ENCODE measurements at places on chromosomes 12 and 14.

GRCh38 chr14:68018598-68018997 is 199.0 kb downstream of the RAD51B start:
- no peak for DNase-seq

DNA sequence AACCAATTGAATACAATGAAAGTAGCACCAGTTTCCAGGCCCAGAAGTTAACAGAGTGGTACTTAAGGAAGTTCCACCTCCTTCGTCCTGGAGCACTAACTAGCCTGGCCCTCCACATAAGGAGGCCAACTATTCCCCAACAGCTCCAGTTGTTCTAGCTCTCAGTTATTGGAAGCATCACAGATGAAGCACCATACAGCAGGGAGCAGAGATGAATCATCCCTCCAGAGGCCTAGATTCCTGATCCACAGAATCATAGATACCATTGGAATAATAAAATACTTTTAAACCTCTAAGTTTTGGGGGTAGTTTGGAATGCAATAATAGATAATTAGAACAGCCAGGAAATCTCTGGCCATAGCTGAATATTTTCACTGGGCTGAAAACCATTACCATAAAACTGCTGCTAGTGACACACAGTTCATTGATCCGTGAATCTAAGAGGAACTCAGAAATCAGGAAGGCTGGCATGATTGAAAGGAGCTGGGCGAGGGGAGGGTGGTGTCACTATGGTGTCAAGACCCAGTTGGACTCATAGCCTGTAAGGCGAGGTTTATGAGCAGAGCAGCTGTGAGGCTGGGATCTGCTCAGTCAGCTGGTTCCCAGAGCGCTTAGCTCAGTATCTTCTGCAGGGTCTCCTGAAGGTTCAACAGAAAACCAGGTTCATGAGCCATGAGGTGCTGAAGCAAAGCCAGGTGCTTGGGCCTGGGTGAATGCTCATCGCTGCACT is 371.4 kb upstream of the TMTC1 start:
- DNase-seq: peak; percentile 95

DNA sequence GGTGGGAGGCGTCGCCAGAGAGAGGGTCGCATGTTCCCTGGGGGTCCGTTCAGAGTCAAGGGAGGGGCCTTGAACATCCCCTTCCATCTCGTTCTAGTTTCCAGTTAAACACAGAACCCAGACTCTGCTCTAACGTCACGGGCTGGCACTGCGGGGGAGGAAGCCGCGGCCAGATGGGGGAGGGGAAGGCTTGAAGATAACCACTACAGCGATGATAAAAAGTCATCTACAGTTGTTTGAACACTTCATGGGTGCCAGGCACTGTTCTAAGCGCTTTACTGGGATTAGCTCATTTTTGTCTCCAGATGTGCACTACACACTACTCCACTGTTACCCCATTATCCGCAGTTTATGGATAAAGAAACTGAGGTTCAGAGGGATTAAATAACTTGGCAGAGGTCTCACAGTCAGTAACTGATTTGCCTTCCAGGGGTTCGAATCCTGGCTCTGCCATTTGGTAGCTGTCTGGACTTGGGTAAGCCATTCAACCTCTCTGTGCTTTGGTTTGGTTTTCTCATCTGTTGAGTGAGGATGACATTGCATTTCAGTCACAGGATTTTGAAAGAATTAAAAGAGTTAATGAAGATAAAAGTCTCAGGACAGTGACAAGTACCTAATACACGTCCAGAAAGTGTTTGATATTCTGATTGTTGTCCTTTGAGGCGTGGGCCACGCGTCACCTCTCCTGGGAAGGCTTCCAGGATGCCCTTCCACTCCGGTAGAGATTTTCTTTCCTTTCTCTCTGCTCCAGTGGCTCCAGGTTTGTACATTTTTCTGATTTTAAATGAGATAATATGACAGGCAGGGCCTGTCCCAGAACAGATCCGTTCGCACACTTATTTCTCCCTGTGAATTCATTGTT is 798 bp upstream of the RASAL1 start:
- no peak for DNase-seq

- no peak for DNase-seq
Observed at GRCh38 chr12:89062996-89063395, 289.3 kb downstream of the DUSP6 start.

DNA sequence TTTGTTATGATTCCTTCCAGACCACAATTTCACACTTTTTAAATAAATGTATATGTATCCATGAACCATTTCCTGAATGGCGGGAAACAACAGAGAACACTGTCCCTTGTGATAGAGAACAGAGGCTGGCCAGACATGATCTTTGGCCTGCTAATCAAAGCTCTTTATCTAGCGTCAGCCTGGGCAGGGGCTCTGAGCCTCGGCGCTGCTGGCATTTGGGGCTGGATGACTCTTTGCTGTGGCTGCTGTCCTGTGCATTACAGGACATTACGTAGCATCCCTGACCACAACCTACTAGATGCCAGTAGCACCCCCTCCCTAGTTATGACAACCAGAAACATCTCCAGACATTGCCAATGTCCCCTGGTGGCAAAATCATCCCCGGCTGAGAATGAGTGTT is 77.7 kb downstream of the DNAH10 start:
- no peak for DNase-seq

- no peak for DNase-seq
Observed at GRCh38 chr12:77559400-77560074, 271.2 kb upstream of the NAV3 start.

GRCh38 chr12:5310151-5310550 is 121.8 kb upstream of the NTF3 start:
- DNase-seq: peak; percentile 37

DNA sequence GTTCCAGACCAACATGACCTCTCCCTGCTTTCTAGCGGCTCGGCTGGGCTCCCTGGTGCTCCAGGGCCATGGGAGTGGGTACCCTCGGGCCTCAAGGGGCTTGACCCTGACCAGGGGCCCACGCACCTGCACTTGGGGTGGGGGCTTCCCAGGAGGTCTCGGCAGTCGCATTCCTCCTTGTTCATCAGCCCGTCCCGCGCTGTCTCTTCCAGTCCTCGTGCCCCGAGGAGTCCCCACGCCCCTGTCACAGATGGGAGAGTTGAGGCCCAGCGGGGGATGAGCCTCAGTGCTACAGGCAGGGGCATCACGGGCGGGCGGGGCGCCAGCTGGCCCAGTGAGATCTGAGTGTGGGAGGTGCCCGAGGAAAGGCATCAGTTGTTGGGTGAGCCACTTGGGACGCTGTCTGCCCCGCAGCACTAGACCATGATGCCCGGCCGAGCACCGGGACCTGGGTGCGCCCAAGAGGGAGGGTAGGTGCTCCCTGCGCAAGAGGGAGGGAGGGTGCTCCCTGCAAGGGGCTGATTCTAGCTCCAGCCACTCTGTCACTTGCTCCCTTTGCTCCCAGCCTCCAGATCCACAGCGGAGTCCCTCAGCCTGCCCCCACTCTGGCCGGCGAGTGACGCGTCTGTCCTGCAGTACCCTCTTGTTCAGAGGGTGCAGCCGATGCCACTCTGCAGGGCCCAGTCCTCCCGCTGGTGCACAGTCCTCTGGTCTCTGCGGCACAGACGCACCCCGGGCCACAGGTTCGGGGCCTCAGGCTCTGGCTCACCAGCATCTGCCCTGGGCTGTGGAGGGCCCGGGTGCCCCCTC is 23.8 kb downstream of the MMP17 start:
- no peak for DNase-seq

DNA sequence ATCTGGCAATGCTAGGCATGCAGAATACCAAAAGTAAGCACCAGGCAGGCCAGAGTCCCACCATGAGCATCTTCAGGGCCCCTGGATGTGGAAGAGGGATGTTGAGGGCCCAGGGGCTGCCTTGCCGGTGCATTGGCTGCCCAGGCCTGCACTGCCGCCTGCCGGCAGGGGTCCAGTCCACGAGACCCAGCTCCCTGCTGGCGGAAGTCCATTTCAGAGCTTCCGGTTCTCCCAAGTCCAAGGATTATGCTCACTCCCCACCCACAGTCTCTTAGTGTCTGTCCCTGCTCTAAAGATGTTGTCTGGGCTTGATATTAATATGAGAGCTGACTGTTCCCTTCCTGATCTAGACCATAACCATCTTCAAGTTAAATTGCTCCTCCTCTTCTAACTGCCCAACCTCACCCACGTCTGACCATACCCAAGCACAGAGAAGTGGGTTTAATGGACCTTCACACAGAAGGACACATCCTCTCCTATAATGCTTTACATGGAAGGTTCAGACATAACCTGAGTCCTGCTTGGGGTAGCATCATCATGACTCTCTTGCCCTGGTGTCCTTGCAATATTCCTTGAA is 117.4 kb downstream of the DAD1 start:
- DNase-seq: peak; percentile 63

DNA sequence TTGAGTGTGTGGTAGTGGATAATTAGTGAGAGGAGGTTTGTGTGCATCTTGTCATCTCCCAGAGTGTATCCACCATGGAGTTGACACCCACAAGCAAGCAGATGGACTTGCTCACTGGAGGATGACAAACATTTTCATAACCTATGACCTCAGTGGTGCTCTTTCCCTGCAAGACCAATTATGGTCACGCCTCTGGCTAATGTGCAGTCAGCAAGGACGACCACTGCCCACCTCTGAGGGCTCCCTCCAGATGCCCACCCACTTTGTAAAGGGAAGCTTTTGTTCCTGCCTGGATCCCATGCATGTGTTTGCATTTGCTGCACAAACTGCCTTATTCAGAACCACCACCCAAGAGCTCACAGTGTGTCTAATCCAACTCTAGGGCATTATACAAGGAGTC is 982.8 kb downstream of the TMEM121 start:
- no peak for DNase-seq

GRCh38 chr14:54116972-54117371 is 160.3 kb upstream of the BMP4 start:
- no peak for DNase-seq

- peak; percentile 13 for DNase-seq
Observed at GRCh38 chr12:74781991-74782485, 244.4 kb downstream of the ATXN7L3B start.

DNA sequence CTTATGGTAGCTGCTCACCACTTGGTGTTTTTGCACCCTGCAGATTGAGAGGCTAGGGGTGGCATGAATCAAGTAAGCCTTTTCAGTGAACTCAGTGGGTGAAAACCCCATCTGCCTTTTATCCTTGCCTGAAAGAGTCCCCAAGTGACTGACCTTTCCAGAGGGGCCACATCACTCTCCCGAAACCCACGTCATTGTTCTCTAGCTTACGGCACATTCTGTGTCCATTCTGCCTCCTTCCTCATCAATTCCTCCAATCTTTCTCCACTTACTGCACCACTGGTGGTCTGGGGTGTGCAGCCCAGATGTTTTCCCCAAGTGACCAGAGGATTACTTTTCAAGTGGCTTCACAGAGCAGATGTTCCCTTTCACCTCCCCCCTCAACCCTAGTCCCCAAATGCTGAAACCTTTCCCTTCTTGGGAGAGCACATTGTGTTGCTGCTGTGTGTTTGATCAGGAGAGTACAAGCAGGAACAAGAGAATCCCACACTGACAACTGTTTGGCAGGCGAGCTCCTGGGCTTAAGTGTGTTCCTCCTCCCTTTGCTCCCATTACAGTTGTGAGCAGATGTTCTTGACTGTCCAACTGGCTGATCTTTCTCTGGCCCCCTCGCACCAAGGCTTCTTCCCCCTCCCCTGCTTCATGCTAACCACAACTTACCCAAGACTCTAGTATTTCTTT is 138.0 kb upstream of the IGF1 start:
- no peak for DNase-seq

DNA sequence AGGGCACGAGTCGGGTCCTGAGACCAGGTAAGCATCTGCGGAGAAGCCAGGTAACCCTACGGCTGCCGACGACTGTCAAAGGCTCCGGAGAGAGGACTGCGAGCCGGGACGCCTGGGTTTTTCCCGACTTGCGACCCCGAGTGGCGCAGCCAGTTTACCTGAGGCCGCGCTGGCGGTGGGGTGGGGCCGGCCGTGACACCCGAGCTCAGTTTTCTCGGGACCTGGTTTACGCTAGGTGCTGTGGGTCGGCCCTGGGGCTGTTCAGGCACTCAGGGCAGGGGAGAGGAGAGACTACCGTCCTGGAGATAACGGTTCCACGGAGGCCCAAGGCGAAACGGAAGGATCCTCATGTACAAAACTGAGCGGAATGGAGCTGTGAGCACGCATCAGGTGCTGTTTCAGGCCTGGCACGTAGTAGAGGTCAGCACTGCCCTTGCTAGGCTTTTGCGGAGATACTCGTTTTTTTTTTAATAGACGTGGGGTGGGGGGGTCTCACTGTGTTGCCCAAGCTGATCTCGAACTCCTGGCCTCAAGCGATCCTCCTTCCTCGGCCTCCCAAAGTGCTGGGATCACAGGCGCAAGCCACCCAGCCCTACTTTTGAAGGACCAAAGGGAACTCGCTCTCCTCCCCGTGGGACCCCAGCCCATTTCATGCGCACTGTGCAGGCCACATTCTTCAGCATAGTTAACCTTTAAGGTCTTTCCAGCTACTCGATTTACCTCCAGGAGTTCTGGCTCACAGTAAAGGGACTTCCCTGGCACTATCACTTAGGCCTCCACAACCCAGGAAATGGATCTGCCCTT is 471 bp downstream of the MTRFR start:
- DNase-seq: no peak

GRCh38 chr12:107318806-107319532 is 225.6 kb upstream of the CRY1 start:
- DNase-seq: peak; percentile 51

DNA sequence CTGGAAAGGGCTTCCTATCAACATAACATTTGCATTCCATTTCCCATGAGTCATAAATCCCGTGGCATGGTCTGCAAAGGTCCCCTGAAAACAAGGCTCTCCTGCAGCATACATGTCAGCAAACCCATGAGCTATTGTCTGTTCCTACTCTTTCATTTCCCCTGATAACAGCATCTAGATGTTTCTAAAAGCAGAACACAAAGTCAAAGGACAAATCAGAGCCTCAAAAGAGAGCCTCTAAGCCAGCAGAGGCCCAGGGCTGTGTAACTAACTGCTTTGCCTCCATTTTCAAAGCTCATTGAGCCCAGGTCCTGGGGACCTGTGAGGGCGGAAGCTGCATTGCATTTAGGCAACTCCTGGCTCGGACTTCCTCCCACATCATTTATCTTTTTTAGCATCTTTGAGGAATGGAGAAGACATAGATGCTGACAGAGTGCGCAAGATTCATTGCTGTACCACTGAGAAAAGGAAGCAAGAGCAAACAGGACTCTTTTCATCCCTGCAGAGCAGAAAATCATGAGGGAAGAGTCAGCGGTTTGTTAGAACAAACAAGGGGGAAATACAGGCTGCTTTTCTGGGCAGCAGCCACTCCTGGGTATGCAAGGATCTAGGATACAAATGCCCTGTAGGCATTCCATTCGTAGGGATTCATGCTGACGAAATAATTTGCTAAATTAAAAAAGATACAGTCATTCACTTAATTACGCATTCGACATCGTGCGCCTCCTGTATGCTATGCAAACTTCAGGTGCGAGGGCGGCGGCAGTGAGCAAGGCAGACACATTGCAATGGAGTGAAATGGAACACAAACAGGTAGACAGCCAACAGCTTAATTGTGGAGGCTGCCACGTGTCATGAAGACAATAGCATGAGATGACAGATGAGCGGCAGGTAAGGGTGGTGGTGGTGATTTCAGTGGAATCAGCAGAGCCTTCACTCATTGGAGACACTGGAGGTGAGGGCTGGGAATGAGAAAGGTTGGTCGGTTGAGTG is 131.0 kb downstream of the TMEM132D start:
- peak; percentile 74 for DNase-seq
